Pulmonary artery endothelial cell (primary cell): ENCODE measurements at places on chromosomes 6 and 20.
A peak's percentile ranks its signal among the peaks of the same experiment; 100 is the strongest.

DNA sequence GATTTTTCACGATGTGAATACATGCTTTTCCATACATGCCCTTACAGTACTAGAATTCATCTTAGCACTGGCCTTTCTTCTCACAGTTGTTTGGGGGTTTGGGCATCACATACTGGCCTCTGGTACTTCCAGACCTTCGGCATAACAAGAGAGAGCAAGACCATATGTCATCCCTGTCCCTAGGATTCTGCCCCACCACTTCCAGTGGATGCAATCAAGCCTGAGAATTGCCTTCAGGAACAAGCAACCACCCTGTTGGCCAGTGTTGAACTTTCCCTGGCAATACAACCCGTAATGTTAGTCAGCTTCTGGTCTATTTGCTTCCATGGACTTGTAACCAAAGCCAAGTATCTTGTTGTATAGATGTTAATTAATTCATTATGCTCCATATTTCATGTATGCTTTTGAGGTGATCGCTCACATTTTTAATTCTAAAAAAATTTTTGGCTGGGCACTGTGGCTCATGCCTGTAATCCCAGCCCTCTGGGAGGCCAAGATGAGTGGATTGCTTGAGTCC, 15.4 kb upstream of the SLPI start:
- DNase-seq, result no peak

DNA sequence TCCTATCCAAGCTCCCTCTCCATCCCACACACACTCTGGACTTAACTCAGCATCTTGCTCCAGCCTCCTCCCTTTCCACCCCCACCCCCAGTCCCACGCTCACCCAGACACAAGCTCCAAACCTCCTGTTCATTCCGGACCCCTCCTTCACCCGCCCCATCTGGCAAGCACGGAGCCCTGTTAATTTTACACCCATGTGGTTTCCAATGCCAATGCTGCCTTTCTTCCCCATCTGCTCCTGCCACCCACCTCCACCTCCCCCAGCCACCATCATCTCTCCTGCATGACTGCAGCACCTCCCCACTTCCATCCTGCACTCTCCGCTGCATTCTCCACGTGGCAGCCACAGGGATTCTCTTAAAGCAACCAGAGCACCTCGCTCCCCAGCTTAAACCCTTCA, 9.9 kb upstream of the CDK5RAP1 start:
- DNase-seq, result no peak

DNA sequence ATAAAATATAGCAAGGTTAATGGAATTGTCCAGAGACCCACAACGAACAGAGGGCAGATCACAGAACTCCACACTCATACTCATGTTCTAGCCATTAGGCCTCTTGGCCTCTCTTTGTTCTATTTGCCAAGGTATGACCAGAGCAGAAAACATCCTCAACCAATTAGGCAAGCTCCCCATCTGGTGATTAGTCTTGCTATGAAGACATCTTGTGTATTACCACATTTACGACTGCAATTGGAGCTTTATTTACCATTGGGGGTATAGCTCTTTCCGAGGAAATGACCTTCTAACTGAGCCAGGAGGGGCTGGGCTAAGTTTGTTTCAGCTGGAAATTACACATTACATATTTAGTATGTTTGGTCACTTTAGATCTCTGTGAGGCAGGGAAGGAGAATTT, 593.9 kb downstream of the CD109 start:
- no peak for DNase-seq

GRCh38 chr20:57947421-57948179, 237.8 kb upstream of the PMEPA1 start:
- no peak for DNase-seq

DNA sequence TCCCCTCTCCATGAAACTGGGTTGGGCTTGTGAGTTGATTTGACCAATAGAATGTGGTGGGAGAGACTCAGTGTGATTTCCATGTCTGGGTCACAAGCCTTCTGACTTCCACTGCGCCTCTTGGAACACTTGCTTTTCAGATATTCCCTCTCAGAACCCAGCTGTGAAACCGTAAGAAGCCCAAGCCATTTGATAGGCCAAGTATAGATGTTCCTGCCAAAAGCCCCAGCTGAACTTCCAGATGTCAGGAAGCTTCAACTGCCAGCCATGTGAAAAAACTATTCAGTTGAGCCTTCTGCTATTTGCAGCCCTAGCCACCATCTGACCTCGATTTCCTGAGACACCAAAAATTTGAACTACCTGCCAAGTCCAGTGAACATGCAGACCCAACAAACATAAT, 387.8 kb upstream of the GJE1 start:
- DNase-seq, result peak; percentile 55

DNA sequence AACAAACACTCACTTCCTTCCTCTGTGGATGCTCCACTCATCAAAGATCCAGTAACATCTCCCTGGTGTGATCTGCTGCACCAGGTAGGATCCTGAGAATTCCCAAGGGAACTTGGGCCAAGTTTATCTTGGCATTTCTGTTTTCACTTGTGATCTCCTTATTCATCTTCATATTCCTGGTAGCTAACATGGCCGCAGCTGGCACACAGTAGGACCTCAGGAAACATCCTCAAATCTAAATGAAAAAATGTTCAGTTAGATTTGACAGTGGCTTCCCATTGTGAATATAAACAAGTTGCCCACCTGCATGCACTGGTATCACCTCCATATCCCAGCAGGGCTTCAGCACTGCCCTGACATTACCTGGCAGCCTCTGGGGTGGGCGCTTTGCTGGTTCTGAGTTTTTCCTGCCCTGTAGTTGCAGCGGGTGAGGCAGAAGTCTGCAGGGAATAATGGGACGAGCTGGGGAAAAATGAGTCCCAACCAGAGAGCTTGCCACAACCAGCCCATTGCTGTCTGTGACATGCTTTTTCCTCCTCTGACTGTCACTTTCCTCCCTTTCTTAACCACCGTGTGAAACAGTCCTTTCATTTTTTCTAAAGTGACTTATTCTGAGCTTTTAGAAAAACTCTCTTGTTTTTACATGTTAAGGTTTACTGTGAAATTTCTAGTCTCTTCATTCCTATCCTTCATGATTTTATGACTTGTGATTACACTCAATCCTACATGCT, 9.4 kb upstream of the DSTN start:
- no peak for DNase-seq

DNA sequence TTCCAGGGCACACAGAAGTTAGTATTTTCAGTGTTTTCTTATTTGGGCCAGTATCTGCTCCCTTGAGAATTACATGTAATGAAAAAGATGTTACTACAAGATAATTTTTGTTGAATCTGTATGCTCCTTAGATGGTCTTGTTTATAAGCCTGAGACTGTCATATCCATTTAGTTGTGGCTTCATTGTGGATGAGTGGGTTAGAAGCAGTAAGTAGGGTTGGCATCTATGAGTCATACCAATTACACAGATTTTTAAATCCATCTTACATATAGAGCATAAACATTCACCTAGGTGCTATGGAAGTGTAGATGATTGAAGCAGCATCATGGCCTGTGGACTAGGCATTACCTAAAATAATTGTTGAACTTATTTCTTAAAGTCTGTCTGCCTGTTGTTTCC, 13.5 kb upstream of the BAG2 start:
- DNase-seq, result no peak

GRCh38 chr6:134708079-134708478, 241.8 kb downstream of the ALDH8A1 start:
- no peak for DNase-seq

- no peak for DNase-seq
Measured at GRCh38 chr6:44923444-44923843, 404.7 kb upstream of the RUNX2 start.

DNA sequence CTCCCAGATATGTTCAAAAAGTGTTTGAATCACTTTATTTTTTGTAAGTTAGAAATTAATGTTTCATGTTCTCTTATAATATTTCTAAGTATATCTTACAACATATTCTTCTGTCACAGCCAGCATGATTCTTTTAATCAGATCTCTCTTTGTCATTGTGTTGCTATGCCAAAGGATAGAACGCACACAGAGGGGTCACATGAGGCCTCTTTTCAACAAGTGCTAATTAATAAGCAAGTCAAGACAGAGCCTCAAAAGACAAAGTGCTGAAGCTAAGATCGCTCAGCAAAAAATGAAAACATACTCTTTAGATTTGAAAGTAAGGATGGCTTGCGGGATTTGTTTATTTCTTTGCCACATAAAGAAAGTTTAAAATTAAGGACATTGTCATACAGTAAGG, 508.8 kb upstream of the PTCHD4 start:
- no peak for DNase-seq

GRCh38 chr20:34708621-34709043, 4.5 kb downstream of the TP53INP2 start:
- DNase-seq, result no peak

DNA sequence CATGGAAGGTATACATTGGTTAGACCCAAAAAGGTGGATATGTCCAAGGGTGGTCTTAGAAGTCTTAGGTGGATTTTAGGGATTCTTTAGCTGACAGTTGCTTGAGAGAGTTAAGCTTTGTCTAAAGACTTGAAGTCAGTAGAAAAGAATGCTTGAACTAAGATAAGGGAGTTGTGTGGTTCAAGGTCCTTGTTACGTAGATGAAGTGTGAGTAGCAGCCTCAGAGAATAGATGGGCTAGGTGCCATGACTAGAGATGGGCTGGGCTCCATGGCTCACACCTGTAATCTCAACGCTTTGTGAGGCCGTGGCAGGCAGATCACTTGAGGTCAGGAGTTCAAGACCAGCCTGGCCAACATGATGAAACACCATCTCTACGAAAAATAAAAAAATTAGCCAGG, 1.7 kb downstream of the SHLD1 start:
- DNase-seq, result no peak

- peak; percentile 60 for DNase-seq
Measured at GRCh38 chr20:48841875-48842529, 14.2 kb upstream of the PREX1 start.
